ENCODE measurements at places on chromosomes 16 and 17. TPM values are rescaled to one million over a fixed set of nuclear protein-coding genes. Genes with fewer than 3 reads are reported as not detected.

HLF gene
- 2.4 TPM for total RNA-seq

GRCh38 chr16:70685938-70686375 is at the start of gene MTSS2:
TSS of gene MTSS2 (minus strand) at chr16:70686053. CDS start at chr16:70685791, 262 bp downstream.
- DNase-seq: peak; percentile 84

TBC1D3H gene
- not detected for total RNA-seq

DNA sequence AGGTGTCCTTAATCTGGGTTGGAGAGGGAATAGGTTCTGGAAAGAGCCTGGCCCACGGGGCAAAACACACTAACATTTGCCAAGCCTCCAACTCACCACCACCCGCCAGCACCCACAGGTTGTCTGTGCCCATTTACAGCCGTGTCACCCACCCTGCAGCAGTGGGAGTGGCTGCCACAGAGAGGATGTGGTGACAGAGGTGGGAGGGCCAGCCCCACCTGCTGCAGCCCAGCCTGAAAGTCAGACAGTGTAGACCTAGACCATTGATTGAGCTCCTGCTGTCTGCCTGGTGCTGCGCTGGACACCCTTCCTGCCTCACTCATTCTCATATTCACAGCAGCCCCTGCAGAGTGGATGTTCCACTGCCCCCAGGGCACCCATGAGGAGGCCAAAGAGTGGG is 44.7 kb downstream of the IL21R start:
- DNase-seq: no peak

DNA sequence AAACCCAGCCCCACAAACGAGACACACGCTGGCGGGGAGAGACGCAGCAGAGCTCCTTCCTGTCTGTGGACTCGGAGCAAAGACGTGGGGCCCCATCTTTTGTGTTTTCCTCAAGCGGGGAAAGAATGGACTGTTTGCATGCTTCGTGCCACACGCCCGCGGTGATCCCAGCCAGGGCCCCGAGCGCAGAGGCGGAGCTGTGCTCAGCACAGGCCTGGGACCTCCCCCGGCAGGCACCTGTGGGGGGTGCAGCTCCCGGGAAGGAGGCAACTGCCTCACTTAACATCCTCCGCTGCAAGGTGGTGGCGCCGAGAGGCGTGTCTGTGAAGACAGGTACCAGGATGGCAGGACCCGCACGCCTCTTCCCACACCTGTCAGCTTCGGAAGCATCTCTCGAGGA is 19.1 kb downstream of the TRARG1 start:
- DNase-seq: no peak

RHOT1 gene
- total RNA-seq: 49.2 TPM

SOX8 gene
- 141 TPM for total RNA-seq

DNA sequence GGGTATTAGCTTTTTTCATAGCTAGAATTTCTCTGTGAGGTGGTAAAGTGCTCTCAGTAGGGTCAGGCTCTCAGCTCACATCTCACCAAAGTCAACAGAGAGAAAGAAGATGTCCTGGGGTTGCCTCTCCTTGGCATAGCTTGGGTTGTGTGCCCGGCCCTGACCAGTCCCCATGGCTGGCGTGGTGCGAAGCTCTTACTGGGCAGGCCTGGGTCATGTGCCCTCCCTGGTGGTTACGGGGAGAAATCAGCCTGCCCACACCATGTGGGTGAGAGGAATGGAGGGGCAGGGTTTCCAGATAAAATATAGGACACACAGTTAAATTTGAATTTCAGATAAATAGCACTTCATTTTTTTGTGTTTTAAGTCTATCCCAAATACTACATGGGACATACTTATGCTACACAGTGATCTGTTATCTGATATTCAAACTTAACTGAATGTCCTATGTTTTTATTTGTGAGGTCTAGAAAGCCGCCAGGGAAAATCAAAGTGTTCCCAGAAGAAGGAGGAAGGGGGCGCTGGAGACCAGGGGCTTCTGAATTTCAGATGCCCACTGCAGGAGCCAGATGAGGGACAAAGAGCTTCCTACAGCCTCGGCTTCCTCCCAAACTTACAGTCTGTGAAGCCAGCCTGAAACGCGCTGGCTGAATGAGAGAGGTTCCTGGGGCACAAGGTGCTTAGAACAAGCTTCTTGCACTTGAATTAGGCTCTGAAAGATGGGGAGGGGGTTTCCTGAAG is 45.4 kb downstream of the NKD1 start:
- no peak for DNase-seq

DNA sequence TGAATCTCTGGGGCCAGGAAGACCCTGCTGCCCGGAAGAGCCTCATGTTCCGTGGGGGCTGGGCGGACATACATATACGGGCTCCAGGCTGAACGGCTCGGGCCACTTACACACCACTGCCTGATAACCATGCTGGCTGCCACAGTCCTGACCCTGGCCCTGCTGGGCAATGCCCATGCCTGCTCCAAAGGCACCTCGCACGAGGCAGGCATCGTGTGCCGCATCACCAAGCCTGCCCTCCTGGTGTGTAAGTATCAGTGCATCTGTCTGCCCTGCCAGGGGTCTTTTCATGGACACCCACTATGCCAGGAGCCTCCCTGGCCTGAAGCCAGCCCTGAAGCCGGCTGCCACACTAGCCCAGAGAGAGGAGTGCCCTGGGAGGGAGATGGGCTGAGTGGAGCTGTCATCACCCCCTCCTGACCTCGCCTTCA is at the start of gene CETP:
Gene CETP (plus strand): TSS at position 100 of the 431 bp plus-strand sequence. CDS start 30 bp downstream, at position 130.
- DNase-seq: no peak

DNA sequence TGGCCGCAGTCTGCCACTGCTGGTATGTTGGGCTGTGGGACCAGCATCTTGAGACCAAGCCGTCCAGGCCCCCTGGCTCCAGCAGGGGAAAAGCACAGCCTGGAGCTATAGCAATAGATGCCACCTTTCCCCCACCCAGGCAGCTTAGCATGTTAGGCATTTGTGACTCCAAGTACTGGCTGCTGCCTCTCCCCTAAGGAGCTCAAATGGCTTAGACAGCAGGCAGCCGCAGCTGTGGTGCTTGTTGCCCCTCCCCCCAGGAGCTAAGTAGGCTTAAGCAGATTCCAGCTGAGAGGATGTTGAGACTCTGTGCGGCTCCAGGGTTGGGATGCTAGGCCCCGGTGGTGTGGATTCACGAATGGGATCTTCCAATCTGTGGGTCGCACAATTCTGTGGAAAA is 88.8 kb upstream of the ANKFN1 start:
- peak; percentile 55 for DNase-seq

DNA sequence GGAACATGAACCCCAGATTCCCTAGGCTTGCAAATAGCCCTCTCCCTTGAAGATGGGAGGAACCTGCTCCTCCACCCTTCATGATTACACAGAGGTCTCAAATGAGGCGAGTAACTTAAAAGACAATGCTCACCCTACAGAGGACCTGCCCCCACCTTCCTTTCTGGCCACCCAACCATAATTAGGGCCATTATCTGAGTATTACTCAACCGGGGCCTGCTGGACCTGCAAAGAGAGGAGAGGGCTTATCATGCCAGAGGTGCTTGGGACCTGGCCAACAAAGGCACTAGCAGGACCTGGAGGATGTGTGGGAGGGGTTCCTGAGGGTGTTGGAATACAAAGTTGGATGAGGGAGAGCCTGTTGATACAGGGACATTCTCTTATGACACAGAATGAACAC is 42.4 kb downstream of the RNF157 start:
- no peak for DNase-seq

- DNase-seq: no peak
These were observed 21.0 kb downstream of the SLC7A6OS start for GRCh38 chr16:68289621-68290329.

TMC6 gene
- 18.8 TPM for total RNA-seq

CLDN6 gene
- not detected for total RNA-seq

DNA sequence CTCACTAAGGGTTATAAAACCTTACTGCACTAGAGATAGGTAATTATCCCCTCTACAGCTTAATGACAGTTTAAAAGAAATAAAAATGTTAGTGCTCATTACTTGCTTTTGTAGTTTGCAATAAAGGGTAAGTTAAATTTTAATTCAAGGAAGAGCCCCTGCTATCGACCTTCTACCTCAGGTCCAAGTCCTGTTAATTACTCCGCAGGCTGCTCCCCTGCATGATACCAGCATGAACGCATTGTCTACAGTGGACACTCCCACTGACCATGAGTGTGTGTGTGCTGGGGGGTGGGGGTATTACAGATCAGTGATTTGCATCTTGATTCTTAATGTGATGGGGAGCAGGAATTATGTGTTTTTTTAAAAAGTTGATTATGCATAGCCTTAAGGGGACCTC is 103.1 kb downstream of the AATF start:
- no peak for DNase-seq

DNA sequence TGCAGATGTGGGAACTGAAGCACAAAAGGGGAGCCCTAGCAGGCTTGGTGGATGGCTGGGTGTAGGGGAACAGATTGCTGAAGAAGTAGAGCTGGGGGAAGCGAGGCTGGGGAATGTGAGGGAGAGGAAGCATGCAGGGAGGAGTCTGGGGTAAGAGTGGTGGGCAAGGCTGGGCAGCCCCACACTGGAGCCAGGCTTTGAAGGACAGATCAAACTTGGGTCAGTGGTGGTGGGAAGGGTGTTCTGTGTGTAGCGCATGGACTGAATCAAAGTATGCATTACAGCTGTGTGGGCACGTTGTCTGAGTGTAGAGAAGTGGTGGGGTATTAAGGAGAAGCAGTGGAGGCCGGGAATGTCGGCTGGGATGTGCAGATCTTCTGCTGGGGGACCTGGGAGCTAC is 116.0 kb downstream of the CYLD start:
- DNase-seq: no peak

DNA sequence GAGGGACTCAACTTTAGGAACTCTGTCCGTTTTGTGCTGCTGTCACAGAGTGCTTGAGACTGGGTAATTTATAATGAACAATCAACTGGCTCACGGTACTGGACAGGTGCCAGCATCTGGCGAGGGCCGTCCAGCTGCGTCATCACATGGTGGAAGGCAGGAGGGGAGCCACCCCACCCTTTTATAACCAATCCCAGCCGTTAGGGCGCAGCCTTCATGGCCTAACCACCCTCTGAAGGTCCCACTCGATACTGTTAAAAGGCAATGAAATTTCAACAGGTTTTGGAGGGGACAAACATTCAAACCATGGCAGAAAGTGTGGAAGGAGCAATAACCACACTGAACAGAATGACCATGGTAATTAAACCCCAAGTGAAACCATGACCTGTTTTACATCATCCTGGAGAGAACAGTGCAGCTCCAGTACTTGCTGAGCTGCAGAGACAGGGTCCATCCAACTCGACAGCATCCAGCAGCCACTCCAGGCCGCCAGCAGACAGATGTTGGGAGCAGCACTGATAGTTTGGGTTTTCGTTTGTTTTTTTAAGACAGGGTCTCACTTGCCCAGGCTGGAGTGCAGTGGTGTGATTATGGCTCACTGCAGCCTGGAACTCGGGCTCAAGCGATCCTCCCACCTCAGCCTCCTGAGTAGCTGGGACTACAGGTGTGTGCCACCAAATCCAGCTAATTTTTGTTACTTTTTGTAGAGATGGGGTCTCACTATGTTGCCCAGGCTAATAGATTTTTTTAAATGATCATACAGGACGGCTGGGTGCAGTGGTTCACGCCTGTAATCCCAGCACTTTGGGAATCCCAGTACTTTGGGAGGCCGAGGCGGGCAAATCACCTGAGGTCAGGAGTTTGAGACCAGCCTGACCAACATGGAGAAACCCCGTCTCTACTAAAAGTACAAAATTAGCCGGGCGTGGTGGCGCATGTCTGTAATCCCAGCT is 11.0 kb downstream of the CHMP6 start:
- DNase-seq: peak; percentile 86

DNA sequence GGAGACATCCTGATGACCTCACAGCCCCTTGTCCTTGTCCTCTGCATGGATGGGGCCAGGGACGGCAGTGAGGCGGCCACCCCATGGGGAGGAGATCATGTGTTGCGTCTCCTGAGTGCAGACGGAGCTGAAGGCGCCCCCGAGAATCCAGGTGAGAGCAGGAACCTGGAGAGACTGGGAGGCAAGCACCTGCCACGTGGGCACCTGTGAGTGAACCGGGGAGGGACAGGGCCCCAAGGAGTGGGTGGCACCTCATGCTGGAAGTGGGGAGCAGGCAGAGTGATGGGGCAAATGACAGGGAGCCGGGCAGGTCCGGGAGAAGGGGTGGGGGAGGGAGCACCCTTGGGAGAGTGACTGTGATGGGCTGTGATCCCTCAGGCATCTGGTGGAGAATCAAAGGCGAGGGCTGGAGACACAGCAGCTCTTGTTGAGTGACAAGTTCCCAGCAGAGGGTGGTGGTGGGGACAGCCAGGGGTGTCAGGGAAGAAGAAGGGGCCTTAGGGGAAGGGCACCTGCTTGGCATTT is 174.3 kb upstream of the CHMP6 start:
- DNase-seq: no peak

ACSM2A gene
- not detected for total RNA-seq

DNA sequence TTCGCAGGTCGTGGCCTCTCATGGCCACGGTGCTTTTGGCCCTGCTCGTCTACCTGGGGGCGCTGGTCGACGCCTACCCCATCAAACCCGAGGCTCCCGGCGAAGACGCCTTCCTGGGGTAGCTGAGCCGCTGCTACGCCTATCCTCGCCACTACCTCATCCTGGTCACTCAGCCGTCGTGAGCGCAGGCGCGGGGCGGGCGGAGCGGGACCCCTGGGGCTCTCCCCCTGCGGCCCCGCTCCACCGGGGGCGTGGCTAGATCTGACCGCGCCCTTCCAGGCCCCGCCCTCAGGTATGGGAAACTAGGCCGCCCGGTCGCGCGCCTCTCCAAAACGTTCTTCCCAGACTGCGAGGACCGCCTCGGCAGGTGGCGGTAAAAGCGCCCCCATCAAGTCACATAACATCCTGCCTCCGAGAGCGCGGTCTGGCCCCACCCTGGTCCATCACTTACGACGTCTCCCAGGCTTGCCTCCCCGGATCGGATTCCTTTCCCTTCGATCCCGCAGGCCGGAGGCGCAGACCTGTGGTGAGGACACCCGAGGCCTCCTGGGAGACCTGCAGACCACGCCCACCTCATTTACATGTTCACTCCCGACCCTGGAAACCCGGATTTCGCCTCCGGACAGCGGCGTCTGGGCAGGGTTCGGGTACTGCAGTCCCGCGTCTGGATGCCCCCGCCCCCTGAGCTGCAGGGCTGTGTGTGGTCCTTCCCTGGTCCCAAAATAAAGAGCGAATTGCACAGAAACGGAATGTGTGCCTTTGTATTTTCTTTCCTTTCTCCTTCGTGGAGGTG is 91.5 kb upstream of the TMEM97 start:
- no peak for DNase-seq

- DNase-seq: no peak
These were observed 77.2 kb downstream of the NT5M start for GRCh38 chr17:17380145-17380925.

- no peak for DNase-seq
These were observed 9.5 kb downstream of the EXOC7 start for GRCh38 chr17:76094046-76094445.

- no peak for DNase-seq
These were observed 13.1 kb downstream of the MYH11 start for GRCh38 chr16:15843635-15844279.

LITAFD gene
- total RNA-seq: not detected
